Activated T-cell treated with anti-CD3 and anti-CD28 coated beads, Interleukin-2, amount 50 U/mL, for 48 hours (primary cell): ENCODE measurements at places on chromosomes 13 and 19.
A peak's percentile ranks its signal among the peaks of the same experiment; 100 is the strongest.

GRCh38 chr13:75628801-75629200 lies 7.3 kb upstream of the LMO7 start:
- DNase-seq, result no peak

DNA sequence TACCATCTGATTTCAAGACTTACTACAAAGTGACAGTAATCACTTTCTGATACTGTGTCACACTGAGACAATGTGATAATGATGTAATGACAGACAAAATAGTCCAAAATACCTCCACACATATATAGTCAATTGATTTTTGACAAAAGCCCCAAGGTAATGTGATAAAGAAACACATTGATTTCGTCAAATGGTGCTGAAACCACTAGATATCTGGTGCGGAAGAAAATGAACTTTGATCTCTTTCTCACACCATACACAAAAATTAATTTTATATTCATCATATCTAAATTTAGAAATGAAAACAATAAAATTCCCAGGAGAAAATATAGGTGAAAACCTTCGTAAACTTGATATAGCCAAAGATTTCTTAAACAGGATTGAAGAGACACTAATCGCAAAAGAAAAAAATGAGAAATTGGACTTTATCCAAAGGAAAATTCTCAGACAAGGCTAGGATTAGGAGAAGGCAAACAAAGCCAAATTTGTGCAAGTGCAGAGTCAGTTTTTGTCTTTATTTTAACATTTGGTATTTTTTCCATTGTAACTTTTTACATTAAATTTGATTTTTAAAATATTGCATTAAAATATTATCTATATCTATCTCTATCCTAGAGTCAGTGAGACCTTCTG lies 739.9 kb downstream of the DIAPH3 start:
- DNase-seq, result no peak

DNA sequence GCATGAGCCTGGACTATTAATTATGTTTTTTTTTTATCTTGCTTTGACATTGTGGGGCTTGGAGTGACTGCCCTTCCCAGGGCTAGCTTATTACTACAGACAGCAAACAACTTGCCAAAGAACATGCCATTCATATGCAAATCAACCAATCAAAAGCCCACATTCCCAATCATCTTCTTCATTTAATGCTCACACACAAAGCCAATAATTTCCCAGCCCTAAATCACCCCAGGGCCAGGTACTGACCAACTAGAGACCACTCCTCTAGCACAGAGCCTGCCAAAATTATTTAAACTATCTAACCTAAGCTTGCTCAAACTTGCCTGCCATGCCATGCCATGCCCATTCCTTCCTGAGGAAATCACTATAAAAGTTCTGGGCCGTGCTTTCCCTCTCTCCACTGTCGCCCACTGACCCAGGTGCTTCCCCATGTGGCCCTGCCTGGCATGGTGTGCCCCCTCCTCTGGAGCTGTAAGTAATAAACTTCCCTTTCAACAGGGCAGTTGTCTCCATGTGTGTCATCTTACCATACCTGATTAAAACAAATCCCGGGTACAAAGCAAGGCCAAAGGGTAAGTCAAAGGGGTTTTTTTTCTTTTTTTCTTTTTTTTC lies 15.7 kb downstream of the PBX4 start:
- DNase-seq, result no peak

DNA sequence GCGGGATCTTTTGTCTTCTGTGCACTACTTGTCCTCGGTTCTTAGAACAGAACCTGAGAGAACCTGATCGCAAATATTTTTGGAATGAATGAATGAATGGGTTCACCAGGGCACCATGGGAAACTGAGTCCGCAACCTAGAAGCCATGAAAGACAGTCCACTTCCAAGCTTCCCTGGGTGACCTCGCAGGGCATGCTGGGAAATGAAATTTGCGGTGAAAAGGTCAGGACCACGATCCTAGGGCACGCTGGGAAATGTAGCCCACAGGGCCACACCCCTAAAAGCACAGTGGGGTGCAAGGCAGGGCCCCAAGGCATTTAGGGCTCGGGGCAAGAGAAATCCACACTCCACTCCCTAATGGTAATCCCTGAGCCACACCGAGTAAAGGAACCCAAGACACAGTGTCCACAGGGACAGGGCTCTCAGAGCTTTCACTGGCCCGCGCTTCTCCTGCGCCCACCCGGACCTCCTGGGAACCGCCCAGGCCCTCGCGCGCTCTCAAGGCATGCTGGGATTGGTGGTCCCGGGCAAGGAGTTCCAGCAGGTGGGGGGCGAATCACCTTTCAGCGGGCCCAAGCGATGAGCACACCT lies 1.1 kb upstream of the PPP1R12C start:
- peak; percentile 59 for DNase-seq

- no peak for DNase-seq
Measured at GRCh38 chr19:46536391-46536790, 40.7 kb upstream of the PNMA8B start.

- DNase-seq, result no peak
Measured at GRCh38 chr13:35163674-35164073, 221.6 kb downstream of the NBEA start.

GRCh38 chr19:44367024-44367423 lies 10.5 kb upstream of the ZNF112 start:
- DNase-seq, result no peak

- no peak for DNase-seq
Measured at GRCh38 chr13:114320065-114320464, 5.8 kb downstream of the CHAMP1 start.

- DNase-seq, result no peak
Measured at GRCh38 chr19:3368848-3369336, 2.5 kb downstream of the NFIC start.
